ENCODE measurements at places on chromosomes 3 and 15.

GRCh38 chr3:114645392-114645791, 351.6 kb downstream of the TIGIT start:
- no peak for DNase-seq

DNA sequence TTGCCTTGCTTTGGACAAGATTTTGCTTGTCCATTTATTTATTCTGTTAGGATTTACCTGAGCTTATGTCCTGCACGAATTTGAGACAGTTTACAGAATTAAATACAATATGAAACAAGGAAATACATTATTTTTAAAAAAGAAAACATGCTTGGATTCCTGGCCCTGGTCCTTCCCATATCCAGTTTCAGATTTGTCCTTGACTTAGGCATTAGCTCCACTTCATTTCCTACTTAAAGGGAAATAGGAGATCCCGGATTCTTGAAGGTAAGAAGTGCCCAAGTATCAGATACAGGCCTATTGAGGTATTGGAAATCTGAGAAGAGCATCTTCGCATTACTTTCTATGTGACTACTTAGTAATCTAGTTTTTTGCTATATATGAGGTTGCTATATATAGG, 672.0 kb downstream of the SI start:
- no peak for DNase-seq

DNA sequence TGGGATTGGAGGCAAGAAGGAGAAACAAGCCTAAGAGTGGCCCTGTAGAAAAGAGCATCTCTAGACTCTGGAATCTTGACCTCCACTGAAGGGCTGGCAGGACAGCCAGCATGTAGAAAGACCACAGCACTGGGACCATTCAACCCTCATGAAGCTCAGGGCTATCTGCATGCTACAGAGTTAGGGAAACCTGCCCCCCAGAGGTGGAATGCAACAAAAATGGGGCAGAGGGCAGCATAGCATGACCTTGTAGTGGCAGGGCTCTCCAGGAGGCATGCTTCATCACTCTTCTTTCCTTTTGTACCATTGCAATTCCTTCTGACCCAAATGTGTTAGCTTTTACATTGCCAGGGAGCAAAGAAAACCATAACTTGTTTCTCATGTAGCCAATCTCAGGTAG, 445.4 kb downstream of the EPHB1 start:
- DNase-seq, result no peak

DNA sequence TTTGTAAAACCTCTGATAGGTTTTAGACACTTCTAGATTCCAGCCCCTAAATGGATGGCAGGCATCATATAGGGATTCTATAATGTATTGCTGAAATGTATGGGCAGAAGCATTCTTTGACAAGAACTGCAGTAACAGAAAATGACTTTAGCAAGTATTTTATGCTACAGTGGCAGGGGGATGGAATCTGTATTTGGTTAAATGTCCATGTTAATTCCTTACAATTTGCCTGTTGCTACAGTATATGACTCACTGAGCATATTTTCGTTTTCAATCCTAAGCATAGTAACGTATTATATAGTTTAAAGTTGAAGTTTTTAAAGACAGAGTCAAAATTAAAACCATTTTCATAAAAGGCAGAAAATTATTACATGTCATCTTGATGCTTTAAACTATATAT, 150.1 kb downstream of the MEX3B start:
- no peak for DNase-seq

GRCh38 chr3:63969876-63970275, 53.4 kb downstream of the PSMD6 start:
- DNase-seq, result no peak

GRCh38 chr15:41981371-41982132, 9.2 kb upstream of the EHD4 start:
- DNase-seq, result no peak

- DNase-seq, result peak; percentile 15
These were observed 30.3 kb downstream of the CDC25A start for GRCh38 chr3:48157950-48158376.

- no peak for DNase-seq
These were observed 14.8 kb downstream of the SKIL start for GRCh38 chr3:170372190-170372879.

DNA sequence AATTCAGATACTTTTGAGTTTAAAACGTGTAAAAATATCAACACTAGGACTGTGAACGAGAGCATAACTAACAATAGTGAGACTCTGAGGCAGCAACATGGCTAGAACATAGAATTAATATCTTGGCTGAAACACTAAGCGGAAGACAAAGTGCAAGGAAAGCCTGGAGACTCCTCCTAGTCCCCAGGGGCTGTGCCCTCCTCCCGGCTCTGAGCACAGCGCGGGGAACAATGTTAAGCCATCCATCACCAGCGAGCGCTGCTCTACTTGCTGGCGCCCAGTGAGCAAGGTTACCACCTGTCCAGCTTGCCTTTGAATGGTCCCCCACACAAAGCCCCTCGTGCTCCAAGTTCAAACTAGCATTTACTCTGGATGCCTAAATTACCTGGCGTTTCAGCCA, 436.9 kb downstream of the FOXP1 start:
- DNase-seq, result no peak

GRCh38 chr3:47436180-47436579, 39.6 kb downstream of the SCAP start:
- DNase-seq, result no peak

- DNase-seq, result no peak
These were observed 79.8 kb downstream of the SEMA5B start for GRCh38 chr3:122947738-122948137.

DNA sequence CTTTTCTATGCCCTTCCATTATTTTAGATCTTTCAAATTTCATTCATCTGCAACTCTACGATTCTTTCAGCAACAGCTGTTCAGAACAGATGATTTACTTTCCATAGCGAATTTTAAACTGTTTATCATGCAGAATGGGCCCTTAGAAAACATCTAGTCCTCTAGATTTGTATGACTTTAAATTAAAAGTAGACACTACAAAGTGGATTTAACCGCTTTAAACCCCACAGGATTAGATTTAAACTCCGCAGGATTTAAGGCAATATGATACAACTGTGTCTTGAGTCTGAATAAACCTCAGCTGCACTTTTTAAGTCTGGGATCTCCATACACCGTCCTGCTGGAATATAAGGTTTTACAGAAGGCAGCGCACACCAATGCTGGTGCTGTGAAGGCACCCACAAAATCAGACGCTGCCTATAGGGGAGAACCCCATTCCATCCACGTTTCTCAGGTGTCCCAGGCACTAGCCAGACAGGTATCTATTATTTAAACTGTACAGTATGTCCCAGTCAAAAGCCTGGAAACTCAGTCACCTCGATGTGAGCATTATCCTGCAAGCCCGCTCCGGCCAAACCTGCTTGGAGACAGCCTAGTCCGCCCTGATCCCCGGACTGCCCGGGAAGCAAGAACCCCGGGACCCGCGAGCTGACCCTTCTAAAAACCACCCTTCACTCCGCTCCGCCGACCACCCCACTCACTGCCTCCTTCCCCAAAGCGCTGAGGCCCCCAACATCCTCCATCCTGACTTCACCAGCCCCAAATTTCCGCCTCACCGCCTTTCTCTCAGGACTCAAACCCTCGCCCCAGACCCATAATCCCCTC, 768 bp downstream of the ANO10 start:
- DNase-seq, result no peak
